ENCODE measurements at places on chromosomes 3 and 15. TPM values are rescaled to one million over a fixed set of nuclear protein-coding genes. Genes with fewer than 3 reads are reported as not detected.

SELENOK gene
- total RNA-seq = 69.8 TPM

ATP10A gene
- 11.7 TPM for total RNA-seq

ATP8B4 gene
- total RNA-seq = 19.5 TPM

UBE3A gene
- 109 TPM for total RNA-seq

GOLGA8Q gene
- total RNA-seq = 4.7 TPM

CELF6 gene
- total RNA-seq = 1.3 TPM

CPLX3 gene
- total RNA-seq = 0.20 TPM

SLC9C1 gene
- 0.89 TPM for total RNA-seq

TMEM212 gene
- total RNA-seq = not detected

CFAP100 gene
- not detected for total RNA-seq

Measured in skin of body (tissue), 3 donors.